ENCODE measurements at places on chromosomes 11 and 22.

- no peak for DNase-seq
These were observed 51.7 kb downstream of the ZNF143 start for GRCh38 chr11:9512370-9513019.

- no peak for DNase-seq
These were observed 9.4 kb downstream of the SIDT2 start for GRCh38 chr11:117187799-117188481.

GRCh38 chr11:34459507-34460162 is 20.9 kb downstream of the CAT start:
- DNase-seq: no peak

- no peak for DNase-seq
These were observed 1.7 kb downstream of the PDE3B start for GRCh38 chr11:14645015-14645912.

DNA sequence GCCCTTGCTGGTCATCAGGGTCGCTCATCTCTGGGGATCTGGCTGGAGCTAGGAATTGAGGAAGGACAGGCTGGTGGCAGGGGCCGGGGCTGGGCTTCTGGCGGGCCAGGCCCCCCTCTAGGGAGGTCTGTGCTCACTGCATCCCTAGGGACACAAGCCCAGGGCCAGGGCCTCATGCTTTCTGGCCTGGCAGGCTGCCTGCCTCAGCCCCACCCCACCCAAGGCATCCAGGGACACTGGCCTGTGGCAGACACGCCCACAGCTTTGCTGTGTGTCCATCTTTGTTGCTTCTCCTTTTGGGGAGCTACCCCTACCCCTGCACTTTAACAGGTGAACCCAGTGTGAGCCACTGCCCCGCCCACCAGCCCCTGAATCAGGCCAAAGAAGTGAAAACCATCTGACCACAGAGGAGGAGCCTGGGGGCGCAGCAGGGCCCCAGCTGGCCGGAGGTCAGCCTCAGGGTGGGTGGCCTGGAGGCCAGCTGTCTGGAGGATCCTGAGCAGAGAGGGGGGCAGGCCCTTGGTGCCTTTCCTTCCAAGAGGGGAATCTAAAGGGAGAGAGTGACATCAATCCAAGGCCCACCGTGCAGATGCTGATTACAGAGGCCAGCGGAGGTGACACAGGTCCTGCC is 26.8 kb upstream of the CELSR1 start:
- no peak for DNase-seq

DNA sequence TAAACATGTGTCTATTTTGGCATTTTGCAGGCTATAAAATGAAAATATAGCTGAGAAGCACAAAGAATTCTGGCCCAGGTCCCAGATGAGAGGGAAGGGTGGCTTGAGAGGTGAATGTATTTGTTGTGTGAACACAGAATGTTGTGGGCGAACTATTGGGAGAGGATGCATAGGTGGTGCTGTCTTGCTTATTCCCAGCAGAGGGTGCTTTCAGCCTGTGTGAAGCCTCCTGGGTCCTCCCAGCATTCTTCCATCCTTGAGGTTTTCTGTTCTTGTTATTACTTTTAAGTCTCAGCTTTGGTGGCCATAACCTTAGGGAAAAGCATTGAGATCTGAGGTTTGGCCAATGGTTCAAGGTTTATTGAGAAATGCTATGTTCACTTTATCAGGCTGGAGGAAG is 108.7 kb upstream of the SNX19 start:
- no peak for DNase-seq

DNA sequence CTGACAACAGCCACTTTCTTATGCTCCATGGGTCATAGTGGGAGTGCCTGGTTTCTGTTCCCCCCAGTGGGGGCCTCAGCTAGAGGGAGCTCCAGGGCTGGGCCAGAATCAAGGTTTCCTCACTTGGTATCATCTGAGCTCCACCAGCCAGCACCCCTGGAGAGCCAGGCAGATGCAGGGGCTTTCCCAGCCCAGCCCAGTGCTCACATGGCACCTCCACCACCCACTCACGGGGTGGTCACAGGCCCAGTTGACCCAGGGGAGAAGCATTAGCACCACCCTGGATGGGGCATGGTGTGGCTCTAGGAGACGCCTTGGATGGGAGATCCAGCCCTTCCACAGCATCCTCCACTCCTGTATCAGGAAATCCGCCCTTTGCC is 24.1 kb upstream of the WNT7B start:
- no peak for DNase-seq

DNA sequence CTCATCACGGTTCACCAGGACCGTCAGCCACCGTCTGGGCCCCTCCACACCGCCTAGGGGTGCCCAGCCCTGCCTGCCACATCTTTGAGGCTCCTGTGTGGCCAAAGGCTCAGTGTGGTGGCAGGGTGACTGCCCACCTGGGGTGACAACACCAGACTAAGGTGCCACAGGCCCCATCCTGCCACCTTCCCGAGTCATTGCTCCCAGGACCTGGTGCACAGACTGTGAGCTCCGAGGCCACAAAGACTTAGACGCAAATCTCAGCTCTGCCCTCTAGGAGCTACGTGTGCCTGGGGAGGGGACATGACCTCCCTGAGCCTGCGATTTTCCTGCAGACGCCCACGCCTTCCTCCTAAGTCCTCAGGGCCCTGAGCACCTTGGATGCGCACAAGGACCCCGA is 36.5 kb downstream of the KIAA0930 start:
- no peak for DNase-seq

GRCh38 chr11:9625728-9626127 is 38.1 kb upstream of the SWAP70 start:
- DNase-seq: peak; percentile 56

- no peak for DNase-seq
These were observed 539.6 kb upstream of the LRRC4C start for GRCh38 chr11:41999066-41999465.

- DNase-seq: peak; percentile 58
These were observed 12.0 kb downstream of the STIM1 start for GRCh38 chr11:3867209-3868091.

- no peak for DNase-seq
These were observed 9.4 kb upstream of the RBM4B start for GRCh38 chr11:66686801-66687750.

- DNase-seq: no peak
These were observed 10.5 kb downstream of the COMMD9 start for GRCh38 chr11:36278531-36279282.

- DNase-seq: no peak
These were observed 21.2 kb upstream of the BDNF start for GRCh38 chr11:27721264-27722116.

GRCh38 chr11:13881226-13881905 is 81.2 kb upstream of the SPON1 start:
- DNase-seq: no peak

GRCh38 chr11:75530577-75530976 is 4.8 kb upstream of the GDPD5 start:
- no peak for DNase-seq

DNA sequence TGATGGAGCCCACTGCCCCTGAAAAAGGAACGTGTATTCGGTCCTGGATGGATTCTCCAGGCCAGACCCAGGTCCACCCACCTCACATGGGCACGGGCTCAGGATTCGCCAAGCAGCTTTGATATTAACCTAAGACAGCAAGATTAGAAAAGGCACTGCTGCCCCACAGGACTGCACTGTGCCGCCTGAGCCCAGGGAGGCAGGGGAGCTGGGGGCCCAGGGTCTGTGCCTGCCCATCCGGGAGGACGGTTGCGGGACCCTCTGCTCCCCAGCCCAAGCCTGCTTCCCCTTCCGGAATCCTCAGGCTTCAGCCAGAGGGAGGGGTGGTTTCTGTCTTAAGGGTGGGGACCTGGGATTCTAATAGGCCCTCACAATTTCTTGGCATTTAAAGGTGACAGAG is 13.5 kb upstream of the VSIG10L2 start:
- no peak for DNase-seq

DNA sequence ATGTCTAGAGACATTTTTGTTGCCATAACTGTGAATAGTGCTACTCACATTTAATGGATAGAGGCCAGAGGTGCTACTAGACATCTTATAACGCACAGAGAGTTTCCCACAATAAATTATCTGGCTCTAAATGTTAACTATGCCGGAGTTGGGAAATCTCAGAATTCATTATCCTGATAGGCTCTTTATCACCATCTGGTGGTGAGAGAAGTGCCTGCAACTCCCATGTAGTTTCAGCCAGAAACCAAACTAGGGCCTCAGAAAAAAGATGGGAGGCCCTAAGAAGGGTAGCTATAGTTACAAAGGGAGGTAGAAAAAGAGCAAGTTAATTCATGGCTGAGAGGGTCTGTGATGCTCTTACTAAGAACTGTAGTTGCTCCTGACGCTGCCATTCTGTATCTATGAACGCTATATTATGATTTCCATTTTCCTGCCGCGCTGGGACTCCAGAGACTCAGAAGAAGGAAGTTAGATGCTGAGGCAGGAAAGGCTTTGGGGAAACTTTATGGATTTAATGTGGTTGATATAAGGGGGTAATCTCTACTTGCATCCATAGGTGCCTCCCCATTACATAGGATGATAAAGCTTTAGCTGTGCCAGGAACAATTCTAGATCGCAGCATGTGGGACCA is 22.9 kb upstream of the MRPL17 start:
- DNase-seq: peak; percentile 64

DNA sequence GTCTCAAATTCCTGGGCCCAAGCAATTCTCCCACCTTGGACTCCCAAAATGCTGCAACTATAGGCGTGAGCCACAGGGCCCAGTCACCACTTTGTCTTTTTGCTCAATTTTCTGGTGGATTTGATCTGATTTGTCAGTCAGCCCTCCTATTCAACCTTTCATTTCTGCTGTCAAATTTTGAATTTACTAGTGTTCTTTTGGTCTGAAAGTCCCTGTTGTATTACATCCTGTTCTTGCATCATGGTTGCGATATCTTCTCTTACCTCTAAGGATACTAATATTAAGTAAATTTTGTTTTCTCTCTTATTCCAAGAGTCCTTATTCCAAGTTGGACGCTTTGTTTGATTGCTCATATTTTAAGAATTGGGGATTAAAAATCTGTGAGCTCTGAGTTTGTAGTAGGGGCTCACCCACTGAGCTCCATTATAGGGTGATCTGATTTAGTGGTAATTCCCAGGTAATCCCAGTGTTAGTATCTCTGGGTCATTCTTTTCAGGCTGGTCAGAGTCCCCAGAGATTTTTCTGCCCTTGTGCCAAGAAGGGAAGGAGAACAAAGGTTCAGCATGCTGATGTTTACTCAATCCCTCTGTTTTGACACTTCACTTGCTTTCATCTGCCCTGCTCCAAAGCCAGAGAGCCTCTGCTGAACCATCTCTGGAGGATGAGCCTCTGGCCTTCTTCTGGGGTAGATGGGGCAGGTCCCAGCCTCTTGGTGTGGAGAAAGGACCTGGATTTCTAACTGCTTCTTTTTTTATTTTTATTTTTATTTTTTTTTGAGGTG is 10.0 kb downstream of the UPB1 start:
- DNase-seq: no peak

GRCh38 chr11:3111466-3111865 is 53.6 kb downstream of the OSBPL5 start:
- no peak for DNase-seq

DNA sequence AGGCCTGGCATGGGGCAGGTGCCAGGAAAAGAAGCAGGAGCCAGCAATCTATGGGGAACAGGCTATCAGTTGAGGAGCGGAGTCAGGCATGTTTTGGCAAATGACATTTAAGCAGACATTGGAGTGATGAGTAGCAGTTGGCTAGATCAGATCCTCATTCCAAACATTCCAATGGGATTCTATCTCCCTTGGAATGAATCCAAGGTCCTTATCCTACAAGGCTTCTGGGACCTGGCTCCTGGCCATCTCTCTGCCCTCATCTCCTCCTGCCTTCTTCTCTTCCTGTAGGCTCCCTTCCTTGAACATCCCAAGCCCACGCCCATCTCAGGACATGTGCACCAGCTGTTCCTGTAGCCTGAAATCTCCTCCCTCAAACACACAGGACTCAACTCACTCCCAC is 1074.5 kb downstream of the TBC1D22A start:
- no peak for DNase-seq

DNA sequence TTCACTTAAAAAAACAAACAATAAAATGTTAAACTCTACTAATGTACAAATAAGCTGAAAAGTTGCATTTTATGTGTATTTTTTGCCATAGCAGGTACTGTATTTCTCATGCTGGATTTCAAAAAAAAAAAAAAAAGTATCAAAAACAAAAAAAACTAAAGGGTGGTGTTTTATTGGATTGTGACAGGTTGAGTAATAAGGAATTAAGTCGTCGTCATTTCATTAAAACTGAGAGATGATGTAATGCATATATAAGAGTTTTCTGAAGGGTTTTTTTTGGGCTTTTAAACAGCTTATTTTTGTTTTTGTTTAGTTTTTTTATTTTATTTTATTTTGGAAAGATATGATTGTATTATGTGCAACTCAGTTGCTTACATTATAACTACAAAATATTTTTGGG is 10.9 kb upstream of the ADSL start:
- no peak for DNase-seq

- no peak for DNase-seq
These were observed at the start of gene SRSF8 for GRCh38 chr11:95066716-95067038. Gene SRSF8, plus strand, starts transcription at chr11:95066919. Its CDS starts 308 bp downstream, at chr11:95067227.

DNA sequence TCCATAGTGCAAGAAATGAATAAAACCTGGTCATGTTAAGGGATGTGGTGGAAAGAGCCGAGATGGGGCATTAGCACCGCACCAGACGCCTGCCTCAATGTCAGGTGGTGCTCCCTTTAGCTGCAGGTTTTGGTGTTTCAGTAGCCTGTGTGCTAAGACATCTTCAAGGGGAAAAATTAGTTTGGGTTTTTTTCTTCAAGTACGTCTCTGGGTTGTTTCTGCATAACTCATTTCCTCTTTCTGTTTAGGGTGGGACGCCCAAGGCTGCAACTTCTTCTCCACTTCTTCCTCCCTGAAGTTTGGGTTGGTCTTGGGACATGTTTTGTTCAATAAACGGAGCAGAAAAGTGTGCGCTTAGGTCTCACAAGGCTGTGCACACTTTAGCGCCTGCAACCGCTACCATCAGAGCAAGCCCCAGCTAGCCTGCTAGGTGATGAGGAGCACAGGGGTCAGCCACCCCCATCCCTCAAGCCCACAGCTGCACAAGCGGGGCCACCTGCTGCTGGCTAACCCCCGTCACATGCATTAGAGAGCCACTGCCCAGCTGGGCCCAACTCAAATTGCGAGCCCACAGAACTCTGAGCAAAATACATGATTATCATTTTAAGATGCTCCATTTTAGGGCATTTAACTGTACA is 1495.7 kb downstream of the TBC1D22A start:
- DNase-seq: no peak

DNA sequence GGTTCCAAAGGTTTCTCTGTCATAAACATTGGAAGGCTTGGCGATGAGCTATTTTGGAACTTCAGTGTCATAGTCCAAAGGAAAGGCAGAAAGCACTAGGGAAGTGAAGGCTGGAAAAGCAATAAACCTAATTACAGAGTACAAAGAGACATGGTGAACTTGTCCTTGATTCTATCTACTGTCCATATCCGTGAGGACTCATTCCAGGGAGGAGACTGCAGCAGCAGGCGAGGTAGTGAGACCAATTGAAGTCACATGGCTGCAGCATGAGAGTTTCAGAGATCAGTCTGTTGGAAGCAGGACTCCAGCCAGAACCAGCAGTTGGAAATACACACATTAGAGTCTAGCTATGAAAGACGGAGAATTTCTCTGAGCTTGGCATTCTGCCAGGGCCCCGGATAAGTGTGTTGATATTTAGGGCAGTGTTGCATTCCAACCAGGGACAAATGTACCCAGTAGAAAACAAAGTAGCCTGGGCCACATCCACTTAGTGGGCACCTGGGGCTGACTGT is 54.1 kb upstream of the ARHGAP42 start:
- peak; percentile 83 for DNase-seq

GRCh38 chr11:78727816-78728215 is 153.2 kb upstream of the NARS2 start:
- DNase-seq: no peak

- DNase-seq: no peak
These were observed 894 bp downstream of the ADA2 start for GRCh38 chr22:17218341-17218740.
